ENCODE measurements at places on chromosomes 7 and 10.

GRCh38 chr7:155918720-155919390 lies 106.6 kb upstream of the SHH start:
- DNase-seq: no peak

DNA sequence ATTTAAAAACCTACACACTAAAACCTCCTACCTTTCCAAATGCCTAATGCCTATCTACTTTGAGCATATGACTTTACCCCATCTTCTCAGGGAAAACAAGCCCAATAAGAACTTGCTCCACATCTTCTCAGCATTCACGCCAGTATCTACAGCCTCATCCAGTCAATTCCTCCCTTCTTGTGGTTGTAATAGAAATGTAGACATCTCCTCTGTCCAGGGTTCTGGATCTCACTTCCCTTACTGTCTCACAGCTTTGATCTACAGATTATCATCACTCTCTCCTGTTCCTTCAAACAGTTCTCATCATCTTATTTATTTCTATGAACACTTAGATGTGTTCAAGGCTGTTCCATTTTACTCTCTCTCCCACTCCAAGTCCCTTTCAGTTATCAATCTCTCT lies 70.4 kb upstream of the NOBOX start:
- no peak for DNase-seq

GRCh38 chr10:106189292-106189691 lies 975.2 kb downstream of the SORCS1 start:
- no peak for DNase-seq

DNA sequence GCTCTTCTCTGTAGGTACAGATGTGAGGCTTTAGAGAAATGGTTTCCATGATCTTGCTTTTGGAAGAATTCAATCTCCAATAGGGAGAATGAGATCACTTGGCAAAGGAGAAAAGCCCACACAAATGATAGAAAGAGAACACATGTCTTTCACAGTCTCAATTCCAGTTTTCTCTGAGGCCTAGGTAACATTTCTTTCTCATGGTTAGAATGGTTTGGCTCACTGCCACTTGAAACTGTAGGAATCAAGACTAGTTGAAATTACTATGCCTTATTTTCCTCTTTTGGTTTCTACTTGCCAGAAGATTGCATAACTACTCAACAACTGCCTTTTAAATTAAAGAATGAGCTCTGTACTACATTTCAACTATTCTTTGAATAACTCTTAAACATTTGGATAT lies 276.5 kb upstream of the TEX47 start:
- no peak for DNase-seq

GRCh38 chr7:20330928-20331909 lies 519 bp downstream of the ITGB8 start:
- DNase-seq: peak; percentile 15
